Occipital lobe (tissue), 3 donors: ENCODE measurements at places on chromosomes 13 and 19. TPM values are rescaled to one million over a fixed set of nuclear protein-coding genes. Genes with fewer than 3 reads are reported as not detected.

GRCh38 chr13:60837806-60838205 is 440.8 kb downstream of the TDRD3 start:
- no peak for DNase-seq

GRCh38 chr19:45340232-45340898 is at the start of gene KLC3:
TSS of gene KLC3 (plus strand) at chr19:45340750. CDS start at chr19:45345542, 4,792 bp downstream.
- DNase-seq = no peak

DNA sequence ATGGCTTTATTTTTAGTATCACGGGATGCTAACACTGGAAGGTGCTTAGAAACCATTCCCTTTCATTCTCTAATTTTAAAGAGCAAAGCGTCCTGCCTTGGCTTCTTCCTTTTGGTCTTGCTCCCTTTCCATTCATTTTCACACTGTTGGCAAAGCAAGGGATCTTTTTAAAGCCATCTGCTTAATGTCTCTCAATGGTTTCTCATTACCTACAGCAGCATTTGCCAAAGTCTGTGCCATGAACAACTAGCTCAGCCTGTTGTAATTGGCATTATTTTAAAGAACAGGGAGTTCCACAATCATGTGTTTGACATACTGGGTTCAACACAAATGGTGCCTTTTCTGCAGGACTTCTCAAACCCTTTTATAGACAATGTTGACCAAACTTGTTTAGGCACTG is 444.3 kb downstream of the GPC6 start:
- no peak for DNase-seq

GRCh38 chr13:110462091-110462490 is 99.4 kb downstream of the RAB20 start:
- DNase-seq = no peak

GRCh38 chr13:93774506-93774905 is 547.9 kb downstream of the GPC6 start:
- DNase-seq = no peak

DNA sequence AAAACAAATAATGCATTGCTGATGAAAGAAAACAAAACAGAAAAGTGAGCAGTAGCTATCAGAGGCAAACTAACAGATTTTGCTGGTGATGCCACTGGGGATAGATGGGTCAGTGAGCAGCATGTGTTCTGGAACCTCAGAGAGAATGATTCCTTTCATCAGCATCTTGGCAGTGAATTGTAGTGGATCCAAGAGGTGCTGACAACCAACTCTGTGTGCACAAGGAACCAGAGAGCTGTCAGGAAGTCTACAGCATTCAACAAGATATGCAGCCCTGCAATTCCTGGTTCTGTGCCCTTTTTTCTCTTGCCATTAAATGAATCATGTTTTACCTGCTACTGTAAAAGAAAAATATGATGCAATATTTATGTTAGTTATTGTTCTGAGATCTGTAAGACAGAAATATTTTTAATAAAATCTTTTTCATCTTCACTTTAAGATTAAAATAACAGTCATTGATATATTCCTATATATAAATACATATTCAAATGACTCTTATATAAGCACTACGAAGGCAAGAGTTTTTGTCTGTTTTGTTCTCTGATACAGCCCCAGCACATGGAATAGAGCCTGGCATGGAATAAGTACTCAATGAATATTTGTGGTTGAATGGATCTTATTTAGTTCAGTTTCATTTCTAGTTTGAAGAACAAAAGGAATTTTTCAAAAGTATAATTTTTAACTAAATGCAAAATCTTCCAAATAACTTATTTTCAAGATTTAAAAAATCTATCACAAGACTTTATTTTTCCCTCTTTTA is 80.8 kb downstream of the FREM2 start:
- peak; percentile 4 for DNase-seq

DNA sequence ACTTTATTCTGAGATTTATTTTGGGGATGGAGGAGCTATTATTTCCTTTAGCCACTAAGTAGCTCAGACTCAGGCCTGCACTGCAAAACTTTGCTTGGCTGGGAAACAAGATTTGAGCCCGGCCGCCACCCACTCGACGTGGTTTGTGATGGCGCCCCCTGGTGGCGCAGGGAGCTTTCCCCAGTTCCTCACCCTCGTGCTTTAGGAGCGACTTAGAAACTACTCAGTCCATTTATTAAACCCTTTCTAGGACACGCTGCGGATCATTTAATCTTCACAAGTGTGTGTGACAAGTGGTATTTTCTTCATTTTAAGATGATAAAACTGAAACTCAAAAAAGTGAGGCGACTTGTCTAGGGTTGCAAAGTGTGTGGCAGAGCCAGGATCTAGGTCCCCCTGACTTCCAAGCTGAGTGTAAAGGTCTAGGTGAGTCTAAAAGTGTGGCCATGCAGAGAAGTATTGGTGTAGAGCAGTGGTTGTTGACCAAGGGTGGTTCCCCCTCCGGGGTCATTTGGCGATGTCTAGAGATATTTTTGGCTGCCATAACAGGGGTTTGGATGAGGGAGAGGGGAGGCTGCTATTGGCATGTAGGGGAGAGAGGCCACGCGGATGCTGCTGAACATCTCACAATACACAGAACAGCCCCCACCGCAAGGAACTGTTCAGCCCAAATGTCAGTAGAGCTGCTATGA is 2.2 kb downstream of the CXCL17 start:
- DNase-seq = no peak

- DNase-seq = no peak
Observed at GRCh38 chr19:17020823-17021222, 5.8 kb downstream of the CPAMD8 start.

DNA sequence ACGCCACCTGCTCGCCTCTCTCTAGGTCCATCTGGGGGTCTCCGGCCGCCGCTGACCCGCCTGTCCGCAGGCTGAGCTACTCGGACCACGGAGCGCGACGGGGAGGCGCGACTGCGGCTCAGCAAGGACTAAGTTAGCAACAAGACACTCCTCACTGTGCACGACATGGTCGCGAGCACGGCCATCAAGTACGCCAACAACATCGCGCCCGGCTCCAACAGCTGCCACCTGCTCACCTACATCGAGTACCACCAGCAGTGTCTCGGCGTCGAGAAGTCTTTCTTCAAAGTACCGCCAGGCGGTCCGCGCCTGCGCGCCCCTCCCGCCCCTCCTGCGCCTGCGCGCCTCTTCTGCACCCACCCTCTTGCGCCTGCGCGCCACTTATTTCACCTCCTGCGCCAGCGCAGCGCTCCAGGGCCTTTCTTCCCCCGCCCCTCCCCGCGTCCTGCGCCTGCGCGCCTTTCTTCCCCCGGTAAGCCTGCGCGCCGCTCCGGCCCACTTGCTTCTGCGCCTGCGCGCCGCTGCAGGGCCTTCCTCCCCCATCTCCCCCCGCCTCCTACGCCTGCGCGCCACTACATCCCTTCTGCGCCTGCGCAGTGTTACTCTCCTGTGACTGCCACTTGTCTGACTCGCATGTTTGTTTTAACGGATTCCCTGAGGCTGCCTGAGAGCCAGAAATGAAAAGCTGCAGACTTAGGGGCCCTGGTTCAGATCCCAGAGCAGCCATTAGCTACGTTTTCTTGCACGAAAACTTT is 64.0 kb downstream of the ACSBG2 start:
- DNase-seq = peak; percentile 92

DNA sequence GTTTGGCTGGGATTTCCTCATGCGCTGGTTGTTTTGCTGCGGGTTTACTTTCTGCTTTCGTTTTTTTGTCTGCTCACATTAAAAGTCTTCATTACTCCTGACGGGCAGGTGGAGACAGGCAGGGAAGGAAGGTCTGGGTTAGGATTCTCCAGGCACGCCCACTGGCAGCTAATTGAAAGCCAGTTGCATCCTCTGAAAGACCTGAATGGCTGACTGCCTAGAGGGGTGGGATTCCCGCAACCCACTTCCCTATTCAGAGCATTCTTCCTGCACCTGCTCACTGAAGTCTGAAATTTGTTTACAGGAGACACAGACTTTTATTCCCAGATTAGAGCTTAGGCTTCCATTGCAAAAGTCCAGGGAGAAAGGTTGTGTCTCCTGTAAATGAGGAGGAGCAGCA is 172.0 kb downstream of the UQCRFS1 start:
- DNase-seq = no peak

- no peak for DNase-seq
Observed at GRCh38 chr19:44806291-44806690, 2.6 kb upstream of the BCAM start.

GRCh38 chr13:24313439-24313838 is 4.1 kb downstream of the C1QTNF9 start:
- DNase-seq = no peak

DNA sequence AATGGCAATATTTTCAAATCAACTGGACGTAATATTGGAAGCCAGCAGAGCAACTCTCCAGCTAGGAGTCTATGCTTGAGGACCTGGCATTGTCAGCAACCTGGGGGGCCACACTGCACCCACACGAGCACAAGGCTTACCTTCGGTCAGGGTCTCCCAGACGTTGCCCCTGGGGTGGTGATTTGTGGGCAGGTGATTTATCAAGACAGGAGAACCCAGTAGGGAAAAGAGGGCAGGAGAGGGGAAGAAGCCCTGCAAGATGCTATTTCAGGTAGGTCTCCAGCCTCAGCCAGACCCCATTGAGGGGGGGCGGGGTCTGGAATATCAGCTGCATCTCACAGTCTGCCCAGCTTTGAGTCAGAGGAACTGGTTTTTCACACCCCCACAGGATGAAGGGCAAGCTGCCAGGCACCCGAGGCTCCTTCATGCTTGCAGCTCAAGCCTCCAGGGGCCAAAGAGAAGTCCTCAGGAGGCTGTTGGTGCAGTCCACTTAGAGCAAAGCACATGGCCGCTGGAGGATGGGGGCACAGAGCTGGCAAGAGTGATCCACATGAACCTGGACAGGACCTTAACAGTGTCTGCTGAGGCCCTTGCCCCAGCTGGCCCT is 80.9 kb upstream of the UQCRFS1 start:
- DNase-seq = no peak

DNA sequence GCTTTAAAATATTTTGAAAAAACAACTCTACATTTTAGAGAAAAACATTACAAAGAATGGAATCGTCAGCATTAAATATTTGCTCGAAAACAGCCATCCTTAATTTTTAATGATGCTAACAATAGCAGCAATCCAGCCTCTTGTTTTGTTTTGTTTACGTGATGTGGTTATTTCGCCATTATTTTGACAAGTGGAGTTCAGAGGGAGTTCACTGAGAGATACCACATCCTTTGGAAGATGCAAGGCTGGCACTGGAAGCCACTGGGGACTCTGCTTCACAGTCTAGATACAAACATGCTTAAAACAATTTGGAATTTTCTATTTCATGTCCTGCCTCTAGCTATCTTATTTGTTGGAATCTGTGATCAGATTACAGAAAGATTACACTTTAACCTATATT is 556.3 kb downstream of the PCDH17 start:
- no peak for DNase-seq

DNA sequence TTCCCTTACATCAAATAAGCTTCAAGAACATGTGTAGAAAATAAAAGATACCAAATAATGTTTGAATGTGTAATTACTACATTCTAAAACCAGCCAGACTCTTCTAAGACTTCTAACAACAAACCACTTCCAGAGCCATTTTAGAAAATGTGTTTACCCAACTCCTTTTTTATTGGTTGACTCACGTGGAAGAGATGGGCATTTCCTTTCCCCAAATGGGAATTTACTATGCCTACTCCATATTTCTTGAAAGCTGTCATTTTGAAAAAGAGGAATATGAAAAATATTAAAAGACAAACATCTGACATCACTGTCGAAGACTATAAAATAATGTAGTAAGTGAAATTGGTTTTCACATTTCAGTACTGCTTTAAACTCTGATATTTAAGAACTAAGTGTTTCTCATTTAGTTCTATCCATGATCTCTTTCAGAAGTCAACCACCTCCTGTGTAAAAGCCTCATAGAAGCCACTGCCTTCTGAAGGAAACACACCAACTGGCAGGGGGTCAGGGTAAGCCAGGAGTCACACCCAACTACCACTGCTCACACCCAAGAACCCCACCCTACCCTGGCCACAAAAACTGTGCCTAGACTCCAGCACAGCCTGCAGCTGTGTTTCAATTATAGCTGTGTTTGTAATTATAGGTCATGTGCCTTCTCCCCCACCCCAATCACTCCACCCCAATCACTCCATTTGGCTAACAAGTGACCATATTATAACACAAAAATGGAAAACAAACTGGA is 86.8 kb downstream of the UBL3 start:
- no peak for DNase-seq

- no peak for DNase-seq
Observed at GRCh38 chr19:55005684-55006488, 32.2 kb downstream of the GP6 start.

DNA sequence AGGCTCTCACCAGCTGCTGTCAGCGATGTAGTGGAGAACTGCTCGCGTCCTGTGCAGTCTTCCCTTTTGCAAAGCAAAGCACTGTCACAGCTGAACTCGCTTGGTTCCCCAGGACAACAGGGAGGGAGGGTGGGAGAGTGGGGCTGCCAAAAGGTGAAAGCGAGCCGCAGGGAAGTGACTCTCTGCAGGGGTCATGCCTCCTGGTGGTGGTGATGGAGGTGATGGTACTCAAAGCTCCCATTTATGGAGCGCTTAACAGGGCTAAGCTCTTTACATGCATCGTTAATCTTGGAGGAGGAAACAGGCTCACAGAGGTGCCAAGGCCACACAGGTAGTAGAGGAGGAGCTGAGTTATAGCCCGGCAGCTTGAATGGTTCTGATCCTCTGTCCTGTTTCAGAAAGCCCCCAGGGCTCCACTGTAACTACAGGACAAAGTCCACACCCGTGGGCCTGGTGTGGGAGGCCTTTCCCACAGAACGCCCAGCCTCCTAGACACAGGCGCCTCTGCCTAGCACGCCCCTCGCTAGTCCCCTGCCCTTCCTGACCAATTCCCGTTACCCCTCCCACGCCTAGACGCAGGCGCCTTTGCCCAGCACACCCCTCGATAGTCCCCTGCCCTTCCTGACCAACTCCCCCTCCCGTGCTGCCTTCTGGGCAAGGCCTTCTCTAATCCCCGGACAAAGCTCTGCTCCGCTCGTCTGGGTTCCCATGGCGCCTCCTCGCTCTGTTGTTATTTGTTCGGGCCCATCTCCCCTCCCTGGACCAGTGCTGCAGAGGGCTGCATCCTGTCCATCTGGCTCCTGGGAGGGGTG is 10.7 kb downstream of the PPP1R37 start:
- DNase-seq = no peak

- DNase-seq = no peak
Observed at GRCh38 chr13:50441130-50441529, 402.4 kb downstream of the DLEU7 start.

GRCh38 chr13:108674771-108675170 is 45.4 kb downstream of the MYO16 start:
- no peak for DNase-seq

DNA sequence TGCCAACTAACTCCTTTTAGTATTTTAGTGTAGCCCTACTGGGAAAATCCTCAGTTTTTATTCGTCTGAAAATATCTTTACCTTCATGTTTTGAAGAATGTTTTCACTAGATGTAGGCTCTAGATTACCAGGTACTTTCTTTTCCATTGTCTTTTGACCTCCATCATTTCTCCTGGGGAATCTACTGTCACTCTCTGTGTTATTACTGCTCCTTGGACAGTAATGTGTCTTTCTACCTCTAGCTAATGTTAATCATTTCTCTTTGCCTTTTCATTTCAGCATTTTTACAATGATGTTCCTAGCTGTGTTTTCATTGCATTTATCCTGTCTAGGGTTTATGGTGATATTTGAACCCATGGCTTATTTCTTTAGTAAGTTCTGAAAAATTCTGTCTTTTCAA is 61.9 kb downstream of the SPACA7 start:
- no peak for DNase-seq

GRCh38 chr19:17829855-17830566 is 8.7 kb upstream of the INSL3 start:
- peak; percentile 32 for DNase-seq

- no peak for DNase-seq
Observed at GRCh38 chr19:35975608-35976214, 19.3 kb upstream of the SDHAF1 start.

DAND5 gene
- not detected for total RNA-seq

ADM5 gene
- 0.78 TPM for total RNA-seq

DCLK1 gene
- 385 TPM for total RNA-seq

ACTN4 gene
- total RNA-seq = 53.2 TPM
